ENCODE measurements at places on chromosomes 12 and 14.

GRCh38 chr14:51691176-51691575, 39.5 kb downstream of the FRMD6 start:
- DNase-seq = no peak

DNA sequence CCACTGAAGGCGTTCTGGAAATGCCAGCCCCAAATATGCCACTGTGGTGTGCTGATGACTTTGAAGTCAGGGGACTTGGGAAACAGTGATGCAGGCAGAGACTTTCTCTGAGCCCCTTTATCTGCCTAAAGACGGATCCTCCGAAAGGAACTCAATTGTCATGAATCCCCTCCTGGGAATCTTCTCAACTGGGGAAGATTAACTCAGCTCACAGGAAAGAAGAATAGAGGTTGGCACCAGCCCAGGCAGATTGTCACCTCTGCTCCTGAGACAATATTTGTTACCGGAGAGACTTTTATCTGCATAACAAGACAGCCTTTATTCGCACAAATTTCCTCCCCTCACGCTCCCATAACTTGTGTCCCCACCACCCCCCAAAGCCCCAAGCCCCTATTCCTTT, 414.4 kb downstream of the FUT8 start:
- DNase-seq = no peak

DNA sequence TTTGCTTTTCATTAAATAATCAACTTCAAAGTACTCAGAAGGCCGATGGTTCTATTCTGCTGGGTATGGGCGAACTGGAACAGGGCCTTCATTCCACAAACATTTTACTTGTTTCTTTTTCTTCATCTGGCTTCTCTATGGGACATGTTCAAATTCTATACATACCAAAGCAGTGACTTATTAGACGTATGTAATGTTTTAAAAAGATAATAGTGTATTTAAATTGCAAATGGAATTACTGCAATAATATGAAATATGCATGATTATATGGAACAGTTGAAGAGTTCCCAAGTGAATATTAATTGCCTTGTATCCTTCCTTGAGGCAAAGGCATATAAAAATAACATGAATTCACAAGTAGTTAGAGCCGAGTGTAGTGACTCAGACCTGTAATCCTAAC, 75.5 kb downstream of the FAR2 start:
- no peak for DNase-seq

GRCh38 chr14:99637624-99638023, 7.3 kb upstream of the HHIPL1 start:
- no peak for DNase-seq

DNA sequence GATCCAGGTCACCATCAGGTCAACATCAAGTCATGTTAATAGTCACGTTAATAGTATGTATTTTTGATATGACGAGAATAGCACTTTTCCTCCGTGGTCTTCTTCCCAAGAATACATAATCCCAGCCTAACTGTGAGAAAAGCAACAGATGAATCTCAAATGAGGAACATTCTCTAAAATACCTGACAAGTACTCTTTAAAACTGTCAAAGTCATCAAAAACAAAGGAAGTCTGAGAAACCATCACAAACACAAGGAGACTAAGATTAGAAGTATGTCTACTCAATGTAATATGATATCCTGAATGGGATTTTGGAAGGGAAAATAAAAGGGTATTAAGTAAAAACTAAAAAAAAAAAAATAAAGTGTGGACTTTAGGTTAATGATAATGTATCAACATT, 36.8 kb upstream of the GLIPR1 start:
- DNase-seq = no peak

All from NCI-H1417 treated with DMSO at 0.1 percent for 48 hours (cell line).